ENCODE measurements at places on chromosomes 16 and 17.

GRCh38 chr16:12000032-12000431, 23.5 kb downstream of the SNX29 start:
- DNase-seq: no peak

DNA sequence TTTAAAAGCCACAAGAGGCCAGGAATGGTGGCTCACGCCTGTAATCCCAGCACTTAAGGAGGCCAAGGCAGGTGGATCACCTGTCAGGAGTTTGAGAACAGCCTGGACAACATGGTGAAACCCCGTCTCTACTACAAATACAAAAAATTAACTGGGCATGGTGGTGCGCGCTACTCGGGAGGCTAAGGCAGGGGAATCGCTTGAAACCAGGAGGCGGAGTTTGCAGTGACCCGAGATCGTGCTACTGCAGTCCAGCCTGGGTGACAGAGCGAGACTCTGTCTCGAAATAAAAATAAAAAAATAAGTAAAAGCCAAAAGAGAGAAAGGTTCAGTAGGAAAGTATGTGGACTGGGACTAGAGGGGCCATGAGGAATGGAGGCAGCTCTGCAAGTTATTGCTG, 13.1 kb upstream of the ITGAL start:
- DNase-seq: no peak

DNA sequence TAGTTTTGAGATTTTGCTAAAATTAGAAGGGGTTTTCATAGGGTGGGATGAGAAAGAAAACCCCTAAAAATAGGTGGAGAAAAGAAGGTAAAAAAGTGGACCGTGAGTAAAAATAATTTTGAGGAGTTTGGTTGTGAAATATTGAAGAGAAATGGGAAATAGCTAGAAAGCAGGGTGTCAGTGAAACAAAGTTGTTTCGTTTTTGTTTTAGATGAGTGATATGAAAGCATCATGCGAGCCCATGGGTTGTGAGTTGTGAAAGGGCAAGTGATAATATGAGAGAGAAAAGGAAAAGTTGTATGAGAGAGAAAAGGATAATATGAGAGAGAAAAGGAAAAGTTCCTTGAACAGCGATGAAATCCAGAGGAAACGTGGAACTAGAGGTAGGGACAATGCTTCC, 7.3 kb upstream of the SMIM36 start:
- DNase-seq: no peak

GRCh38 chr17:33218698-33219601, 74.1 kb downstream of the ASIC2 start:
- no peak for DNase-seq

- no peak for DNase-seq
Measured at GRCh38 chr16:87507351-87508069, 14.7 kb upstream of the ZCCHC14 start.

GRCh38 chr17:59346341-59346740, 14.9 kb downstream of the YPEL2 start:
- DNase-seq: no peak

- no peak for DNase-seq
Measured at GRCh38 chr16:56944954-56945839, 13.3 kb downstream of the HERPUD1 start.

DNA sequence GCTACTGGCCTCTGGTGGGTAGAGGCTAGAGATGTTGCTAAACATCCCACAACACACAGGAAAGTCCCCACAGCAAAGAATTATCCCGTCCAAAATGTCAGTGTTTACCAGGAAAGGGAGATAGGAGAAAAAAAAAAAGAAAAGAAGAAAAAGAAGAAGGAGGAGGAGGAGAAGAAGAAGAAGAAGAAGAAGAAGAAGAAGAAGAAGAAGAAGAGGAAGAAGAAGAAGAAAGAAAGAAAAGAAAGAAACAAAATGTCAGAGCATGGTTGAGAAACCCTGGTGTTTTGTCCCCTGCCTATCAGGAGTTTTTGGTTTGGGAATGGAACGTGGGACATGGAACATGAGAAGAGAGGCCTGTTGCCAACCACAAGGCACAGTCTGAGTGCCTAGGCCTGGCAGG, 2.4 kb downstream of the TMEM95 start:
- no peak for DNase-seq

GRCh38 chr16:24717411-24717810, 12.0 kb upstream of the TNRC6A start:
- no peak for DNase-seq

GRCh38 chr16:71406724-71407123, 35.1 kb downstream of the TLE7 start:
- DNase-seq: no peak

- DNase-seq: no peak
Measured at GRCh38 chr17:51618476-51618875, 358.1 kb downstream of the UTP18 start.

GRCh38 chr17:7883781-7884386, 4.7 kb upstream of the CHD3 start:
- no peak for DNase-seq

DNA sequence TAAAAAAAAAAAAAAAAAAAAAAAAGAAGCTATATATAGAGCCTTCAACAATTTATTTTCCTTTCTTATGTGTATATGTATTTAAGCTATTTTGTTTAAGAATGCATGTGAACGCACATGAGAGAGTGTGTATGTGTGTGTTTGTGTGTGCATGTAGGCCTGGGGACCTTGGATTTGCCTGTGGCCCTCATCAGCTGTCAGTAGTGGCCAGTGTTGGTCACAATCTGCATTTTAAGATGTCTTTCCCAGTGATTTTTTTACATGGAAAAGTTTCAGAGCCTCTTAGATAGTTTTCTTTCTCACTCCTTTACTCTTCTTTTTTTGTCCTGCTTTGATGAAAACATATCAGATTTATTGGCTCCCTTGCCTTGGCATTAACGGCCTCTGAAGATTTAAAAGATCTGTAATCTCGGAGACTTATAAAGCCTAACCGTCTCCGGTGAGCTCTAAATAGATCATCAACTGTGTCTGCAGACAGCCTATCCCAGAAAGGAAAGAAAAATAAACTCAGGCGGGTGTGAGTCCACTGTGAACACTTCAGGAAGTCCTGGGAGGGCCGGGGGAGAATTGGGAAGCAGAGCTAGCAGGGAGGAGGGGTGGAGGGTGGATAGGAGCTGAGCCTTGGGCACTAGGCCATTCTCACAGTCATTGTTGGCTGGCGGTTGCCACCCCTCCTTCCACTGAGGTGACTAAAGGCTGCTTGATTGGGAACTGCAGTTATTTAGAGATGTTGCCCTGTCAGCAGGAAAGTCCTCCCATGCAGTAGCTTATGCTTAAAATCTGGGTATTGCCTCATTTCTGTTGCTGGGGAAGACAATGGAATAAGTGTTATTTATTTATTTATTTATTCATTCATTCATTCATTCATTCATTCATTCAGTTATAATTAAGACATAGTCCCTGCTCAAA, 86.8 kb downstream of the WWP2 start:
- peak; percentile 91 for DNase-seq
